ENCODE measurements at places on chromosomes 3 and 15.

- no peak for DNase-seq
Observed at GRCh38 chr3:139297588-139298311, 46.1 kb upstream of the MRPS22 start.

GRCh38 chr3:102699819-102700140 is 265.0 kb downstream of the ZPLD1 start:
- DNase-seq = no peak

- DNase-seq = no peak
Observed at GRCh38 chr15:101026656-101027272, 107.6 kb downstream of the LRRK1 start.

GRCh38 chr3:60133269-60134162 is 1083.7 kb upstream of the CFAP20DC start:
- DNase-seq = no peak

- DNase-seq = no peak
Observed at GRCh38 chr15:100186366-100186765, 155.4 kb downstream of the ADAMTS17 start.
